Activated T-cell treated with anti-CD3 and anti-CD28 coated beads, Interleukin-2, amount 50 U/mL, for 1 hour (primary cell): ENCODE measurements at places on chromosomes 12 and 14.
A peak's percentile ranks its signal among the peaks of the same experiment; 100 is the strongest.

DNA sequence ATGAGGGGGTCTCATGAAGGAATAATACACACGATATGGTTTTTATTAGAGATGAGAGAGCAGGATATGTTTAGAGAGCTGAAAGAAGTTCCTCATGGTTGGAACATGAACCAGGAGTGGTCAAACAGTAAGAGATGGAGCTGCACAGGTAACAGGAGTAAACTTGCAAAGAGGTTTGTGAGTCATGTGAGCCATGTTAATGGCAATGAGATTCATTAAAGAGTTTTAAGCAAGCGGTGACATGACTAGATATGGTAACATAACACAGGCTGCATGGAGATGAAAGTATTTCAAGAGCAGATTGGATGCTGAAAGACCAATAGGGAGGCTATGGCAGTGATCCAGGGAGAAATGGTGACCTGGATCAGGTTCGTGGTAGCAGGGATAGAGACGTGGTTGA, 62.6 kb upstream of the SSTR1 start:
- no peak for DNase-seq

- no peak for DNase-seq
Observed at GRCh38 chr14:34853041-34853440, 22.1 kb downstream of the BAZ1A start.

GRCh38 chr12:3583656-3584334, 92.8 kb downstream of the PRMT8 start:
- no peak for DNase-seq

- no peak for DNase-seq
Observed at GRCh38 chr14:67373347-67373746, 13.2 kb downstream of the EIF2S1 start.

DNA sequence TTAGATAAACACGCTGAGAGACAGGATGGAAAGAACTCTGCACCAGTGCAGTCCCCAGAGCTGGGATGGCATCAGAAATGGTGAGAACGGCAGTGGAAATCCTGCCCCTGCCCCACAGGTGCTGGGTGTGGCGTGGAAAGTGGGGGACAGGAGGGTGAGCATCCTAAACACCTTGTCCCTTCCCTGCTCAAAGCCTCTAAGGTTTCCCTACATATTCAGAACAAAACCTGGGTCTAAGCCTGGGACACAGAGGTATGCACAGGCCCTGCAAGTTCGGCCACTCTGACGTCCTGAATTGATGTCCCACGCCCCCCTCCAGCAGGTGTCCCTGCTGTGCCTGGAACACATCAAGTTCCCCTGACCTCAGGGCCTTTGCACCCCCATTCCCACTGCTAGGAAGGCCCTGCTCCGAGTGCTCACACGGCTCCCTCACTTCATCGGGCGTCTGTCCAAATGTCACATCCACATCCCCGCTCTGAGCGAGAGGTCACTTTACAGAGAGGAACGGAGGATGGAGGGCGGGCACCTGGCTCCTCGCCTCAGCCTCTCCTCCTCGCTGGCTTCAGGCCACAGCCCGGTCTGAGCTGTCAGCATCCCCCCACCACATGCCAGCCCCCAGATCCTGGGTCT, 38.5 kb upstream of the SFSWAP start:
- no peak for DNase-seq

DNA sequence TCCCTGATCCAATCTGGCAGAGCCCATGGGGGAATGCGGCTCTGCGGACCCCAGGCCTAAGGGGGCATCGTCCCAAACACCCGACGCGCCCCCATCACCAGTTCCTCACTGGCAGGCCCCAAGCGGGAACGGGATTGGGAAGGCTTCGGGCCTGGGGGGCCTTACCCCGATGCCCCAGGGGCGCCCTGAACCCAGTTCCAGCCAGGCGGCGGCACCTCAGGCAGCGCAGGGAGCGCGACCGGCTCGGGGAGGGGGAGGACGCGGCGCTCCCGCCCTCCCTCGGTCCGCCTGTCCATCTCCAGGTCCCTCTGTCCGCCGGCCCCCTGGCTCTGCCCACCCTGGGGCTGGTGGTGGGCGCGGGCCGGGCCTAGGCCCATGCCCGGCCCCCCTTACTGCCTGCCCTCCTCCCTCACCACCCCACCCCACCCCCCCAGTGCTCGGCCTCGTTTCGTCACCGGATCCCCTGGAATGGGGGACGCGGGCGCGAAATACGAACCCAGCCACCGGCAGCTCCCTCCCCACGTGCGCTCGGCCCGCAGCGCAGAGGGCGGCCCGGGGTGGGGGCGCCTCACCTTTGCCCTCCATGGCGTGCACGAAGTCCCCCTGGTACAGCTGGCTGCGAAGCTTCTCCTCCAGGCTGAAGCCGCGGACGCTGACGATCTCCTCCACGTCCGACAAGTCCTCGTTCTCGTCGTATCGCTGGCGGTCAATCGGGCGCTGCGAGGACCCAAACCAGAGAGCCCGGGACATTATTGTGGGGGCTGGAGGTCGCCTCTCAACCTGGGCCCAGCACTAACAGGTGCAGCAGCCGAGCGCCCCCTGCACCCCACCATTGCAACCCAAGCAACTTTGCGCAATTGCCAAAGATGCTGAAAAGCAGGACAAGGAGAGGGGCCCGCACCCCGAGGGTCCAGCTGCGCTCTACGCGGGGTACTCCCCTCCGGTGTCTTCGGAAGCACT, 2.3 kb downstream of the KDM2B start:
- no peak for DNase-seq

- DNase-seq, result peak; percentile 45
Observed at GRCh38 chr14:101812071-101812470, 50.6 kb downstream of the PPP2R5C start.

DNA sequence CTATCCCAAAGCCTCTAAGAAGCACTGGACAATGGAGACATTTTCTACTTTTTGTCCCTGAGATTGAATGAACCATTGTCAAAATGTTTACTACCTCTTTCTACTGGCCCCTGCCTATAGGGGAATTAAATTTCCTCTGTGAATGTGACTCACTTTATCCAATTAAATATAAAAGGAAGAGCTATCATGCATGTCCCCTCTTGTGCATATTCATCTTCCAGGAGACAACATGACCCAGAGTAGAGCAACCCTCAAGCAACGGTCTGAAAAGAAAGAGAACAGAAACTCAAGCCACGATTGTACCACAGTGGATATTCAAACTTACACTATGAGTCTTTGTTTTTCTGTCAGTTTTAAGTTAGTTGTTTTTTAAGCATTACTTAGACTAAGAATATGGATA, 938.4 kb upstream of the ATXN7L3B start:
- no peak for DNase-seq

DNA sequence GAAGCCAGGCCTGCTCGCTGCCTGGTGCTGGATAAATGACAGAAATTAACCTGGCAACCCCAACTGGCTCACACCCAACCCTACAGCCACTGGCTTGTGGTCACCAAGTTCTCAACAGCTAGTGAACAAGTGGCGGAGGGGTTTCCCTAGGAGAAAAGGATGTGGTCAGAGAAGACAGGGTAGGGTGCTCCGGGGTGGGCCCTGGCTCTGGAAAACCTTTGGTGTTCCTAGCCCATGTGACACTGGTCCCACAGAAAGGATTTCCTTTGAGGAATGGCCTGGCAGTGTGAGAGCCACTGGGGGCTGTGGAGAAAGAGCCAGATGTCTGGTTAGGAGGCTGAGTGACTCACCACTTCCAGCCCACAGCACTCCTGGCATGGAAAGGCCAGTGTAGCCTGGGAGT, 8.7 kb downstream of the SYNE3 start:
- DNase-seq, result no peak
